A673 (cell line): ENCODE measurements at places on chromosomes 6 and 20.

DNA sequence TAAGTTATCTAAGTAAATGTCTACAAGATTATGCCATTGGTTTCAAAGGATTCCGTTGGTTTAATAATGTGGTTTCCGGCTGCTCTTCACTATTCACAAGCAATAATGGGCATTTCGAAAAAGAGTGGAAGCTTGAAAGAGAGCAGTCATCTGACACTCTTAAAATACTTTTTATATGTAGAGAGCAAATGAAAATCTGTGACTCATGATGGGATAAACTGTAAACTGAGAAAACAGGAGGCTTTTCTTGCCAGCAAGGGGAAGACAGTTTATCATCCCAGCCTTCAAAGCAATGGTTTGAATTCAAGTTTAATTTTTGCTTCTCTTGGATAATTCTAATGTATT lies 145.7 kb downstream of the KHDC1L start:
- DNase-seq, result peak; percentile 76

DNA sequence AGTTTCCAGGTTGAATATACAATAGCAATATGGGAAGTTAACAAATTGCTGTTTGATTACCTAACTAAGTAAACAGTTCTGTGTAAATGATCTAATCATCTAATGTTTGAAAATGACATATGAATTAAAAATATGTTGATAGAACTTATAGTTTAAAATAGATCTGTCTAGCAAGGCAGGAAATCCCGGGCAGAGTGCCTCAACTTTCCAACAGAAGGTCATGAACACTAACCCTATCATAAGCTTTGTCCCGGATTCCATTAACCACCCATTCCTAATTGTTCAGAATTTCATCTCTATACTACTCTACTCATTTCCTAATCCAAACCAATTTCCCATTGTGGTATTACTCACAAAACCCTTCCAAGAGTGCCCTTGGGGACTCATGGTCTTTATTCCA lies 10.2 kb downstream of the TAAR1 start:
- DNase-seq, result no peak

DNA sequence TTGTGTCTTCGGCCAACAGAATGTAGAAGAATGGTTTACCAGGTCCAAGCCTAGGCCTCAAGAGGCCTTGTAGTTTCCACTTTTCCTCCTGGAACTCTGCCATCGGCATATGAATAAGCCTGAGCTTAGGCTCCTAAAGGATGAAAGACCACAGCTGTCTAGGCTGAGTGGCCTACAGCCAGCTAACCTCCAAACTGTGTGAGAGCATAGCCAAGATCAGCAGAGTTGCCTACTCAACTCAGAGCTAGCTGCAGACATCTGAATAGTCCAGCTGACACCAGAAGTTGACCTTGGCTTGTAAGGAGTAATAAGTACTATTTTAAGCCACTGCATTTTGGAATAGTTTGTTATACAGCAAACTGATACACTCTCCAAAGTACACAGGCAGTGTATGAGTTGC lies 52.6 kb upstream of the SMIM29 start:
- DNase-seq, result peak; percentile 15

DNA sequence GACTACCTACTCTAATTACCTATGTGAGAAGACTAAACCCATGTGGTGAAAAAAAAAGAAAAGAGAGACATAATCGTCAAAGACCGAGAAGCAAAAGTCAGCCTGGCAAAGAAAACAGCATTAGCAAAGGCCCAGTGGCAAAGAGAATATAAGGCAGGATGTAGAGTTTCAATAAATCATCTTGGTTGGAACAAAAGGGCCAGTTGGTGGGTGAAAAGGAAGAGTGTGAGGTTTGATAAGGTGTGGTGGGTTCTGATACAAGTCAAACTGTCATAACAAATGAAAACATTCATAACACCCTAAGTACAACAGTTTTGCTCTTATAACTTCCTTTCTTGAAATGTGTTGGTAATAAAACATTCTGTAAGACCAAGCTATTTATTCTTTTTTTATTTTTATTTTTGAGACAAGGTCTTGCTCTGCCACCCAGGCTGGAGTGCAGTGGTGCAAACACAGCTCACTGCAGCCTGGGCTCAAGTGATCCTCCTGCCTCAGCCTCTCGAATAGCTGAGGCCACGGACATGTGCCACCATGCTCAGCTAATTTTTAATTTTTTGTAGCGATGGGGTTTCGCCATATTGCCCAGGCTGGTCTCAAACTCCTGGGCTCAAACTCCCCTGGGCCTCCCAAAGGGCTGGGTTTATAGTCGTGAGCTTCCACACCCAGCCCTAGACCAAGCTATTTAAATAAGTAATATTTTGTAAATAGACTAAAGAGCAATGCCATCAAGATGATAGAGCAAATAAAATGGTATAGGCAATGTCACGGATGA lies 18.9 kb upstream of the GTF3C6 start:
- no peak for DNase-seq

DNA sequence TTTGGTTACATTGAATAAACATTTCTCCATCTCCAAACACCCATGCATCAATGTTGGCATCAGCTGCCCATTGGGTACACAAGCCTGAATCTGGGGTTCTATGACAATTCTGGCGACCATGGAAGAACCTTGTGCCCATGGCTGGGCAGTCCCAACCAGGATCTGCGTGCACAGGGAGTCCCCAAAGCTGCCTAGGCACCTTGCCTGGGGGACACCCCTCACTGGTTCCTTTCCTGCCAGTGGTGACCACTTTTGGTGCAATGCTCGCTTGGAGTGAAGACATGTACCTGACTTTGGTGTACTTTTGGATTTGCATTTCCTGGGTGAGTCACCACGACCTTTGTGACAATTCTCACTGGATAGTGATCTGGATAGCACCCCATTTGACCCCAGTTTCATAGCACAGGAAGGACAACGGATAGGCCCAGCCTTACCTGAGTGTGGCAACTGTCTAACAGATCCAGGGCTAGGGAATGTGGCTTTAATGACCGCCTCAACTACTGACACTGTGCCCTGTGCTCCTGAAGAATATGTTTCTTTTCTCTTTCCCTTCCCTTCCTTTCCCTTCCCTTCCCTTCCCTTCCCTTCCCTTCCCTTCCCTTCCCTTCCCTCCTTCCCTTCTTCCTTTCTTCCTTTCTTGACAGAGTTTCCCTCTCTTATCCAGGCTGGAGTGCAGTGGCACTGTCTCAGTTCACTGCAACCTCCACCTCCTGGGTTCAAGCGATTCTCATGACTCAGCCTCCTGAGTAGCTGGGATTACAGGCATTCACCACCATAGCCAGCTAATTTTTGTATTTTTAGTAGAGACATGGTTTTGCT lies 7.1 kb downstream of the SPINT3 start:
- no peak for DNase-seq

DNA sequence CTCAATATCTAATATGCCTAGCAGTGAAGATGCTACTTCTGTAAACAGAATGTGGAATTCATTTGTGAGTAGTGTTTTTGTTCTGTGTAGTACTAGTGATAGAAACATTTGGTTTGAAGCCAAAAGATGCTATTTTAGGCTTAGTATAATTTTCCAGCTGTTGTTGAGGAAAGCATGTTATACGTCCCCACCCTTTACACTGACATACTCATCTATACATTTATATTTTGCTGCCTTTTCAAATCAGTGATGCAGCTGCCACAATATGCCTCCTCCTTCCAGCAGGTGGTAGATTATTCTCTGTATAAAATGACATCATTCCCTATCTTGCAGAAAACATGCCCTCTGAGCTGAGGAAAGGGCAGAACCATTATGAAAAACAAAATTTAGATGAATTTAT lies 1217.6 kb upstream of the GJE1 start:
- peak; percentile 37 for DNase-seq

- DNase-seq, result no peak
Observed at GRCh38 chr6:167235005-167235404, 56.1 kb upstream of the UNC93A start.

- no peak for DNase-seq
Observed at GRCh38 chr20:214383-214782, 12.7 kb upstream of the DEFB129 start.

- peak; percentile 45 for DNase-seq
Observed at GRCh38 chr6:159973951-159974350, 5.1 kb downstream of the IGF2R start.

- peak; percentile 2 for DNase-seq
Observed at GRCh38 chr6:112116221-112116620, 28.8 kb downstream of the FAM229B start.

GRCh38 chr6:66230591-66230990 lies 523.6 kb upstream of the EYS start:
- DNase-seq, result no peak

GRCh38 chr6:30493643-30494250 lies 4.4 kb downstream of the HLA-E start:
- DNase-seq, result peak; percentile 15

- no peak for DNase-seq
Observed at GRCh38 chr6:10514049-10514780, 6.9 kb upstream of the GCNT2 start.

- DNase-seq, result no peak
Observed at GRCh38 chr6:78850621-78851020, 16.7 kb upstream of the IRAK1BP1 start.

DNA sequence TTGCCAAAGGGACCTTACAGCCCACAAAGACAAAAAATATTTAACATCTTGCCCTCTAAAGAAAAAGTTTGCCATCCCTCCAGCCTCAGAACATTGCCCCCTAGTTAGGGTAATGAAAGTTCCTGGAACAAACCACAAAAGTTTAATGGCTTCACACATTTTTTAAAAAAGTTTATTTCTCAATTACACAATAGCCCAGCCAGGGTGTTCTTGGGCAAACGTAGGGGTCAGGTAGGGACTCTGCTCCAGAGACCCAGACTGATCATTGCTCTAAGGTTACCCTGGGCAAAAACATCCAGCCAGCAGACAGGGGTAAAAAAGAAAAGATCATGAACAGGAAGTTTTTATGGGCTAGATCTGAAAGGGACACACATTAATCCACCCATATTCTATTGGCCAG lies 4.5 kb upstream of the ISM1 start:
- no peak for DNase-seq

DNA sequence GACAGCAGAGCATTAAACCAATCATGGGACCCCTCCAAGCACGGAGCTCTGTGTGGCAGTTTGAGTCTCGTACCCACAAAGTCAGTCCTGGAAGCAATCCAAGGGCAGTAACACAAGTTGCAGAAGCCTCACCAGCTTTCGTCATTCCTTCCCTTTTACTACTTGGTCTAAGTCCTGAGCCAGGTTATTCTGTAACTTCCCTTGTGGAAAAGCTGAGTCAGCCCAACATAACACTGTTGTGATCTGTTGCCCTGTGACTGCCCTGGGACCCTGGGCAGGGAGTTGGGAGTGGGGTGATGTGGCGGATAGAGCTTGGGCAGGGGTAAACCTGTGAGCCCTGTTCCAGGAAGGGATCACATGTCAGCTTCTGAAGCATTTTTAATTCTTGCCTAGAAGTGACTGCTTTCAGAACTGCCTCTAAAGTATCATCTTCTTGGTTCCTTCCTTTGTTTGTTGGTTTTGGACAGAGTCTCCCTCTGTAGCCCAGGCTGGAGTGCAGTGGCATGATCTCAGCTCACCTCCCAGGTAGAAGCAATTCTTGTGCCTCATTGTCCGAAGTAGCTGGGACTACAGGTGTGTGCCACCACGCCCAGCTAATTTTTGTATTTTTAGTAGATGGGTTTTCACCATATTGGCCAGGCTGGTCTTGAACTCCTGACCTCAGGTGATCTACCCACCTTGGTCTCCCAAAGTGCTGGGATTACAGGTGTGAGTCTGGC lies 183.7 kb upstream of the JAG1 start:
- no peak for DNase-seq

DNA sequence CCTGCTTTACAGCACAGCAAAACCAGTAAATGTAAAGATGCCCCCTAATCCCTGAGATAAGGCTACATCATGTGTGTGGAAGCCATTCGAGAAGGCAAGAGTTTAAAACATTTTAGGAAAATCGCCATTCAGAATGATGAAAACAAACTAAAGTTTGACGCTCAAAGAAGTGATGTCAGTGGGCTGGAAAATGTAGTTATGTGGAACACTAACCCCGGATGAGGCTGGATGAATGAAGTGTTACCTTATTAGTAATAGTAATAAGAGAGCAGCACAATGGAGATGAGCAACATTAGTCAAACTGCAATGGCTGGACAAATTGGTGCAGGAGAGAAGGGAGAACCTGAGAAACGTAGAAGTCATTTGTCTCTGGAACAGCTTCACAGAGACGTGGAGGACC lies 130.7 kb upstream of the ARID1B start:
- DNase-seq, result no peak

GRCh38 chr6:80550748-80551147 lies 444.3 kb downstream of the BCKDHB start:
- DNase-seq, result no peak

DNA sequence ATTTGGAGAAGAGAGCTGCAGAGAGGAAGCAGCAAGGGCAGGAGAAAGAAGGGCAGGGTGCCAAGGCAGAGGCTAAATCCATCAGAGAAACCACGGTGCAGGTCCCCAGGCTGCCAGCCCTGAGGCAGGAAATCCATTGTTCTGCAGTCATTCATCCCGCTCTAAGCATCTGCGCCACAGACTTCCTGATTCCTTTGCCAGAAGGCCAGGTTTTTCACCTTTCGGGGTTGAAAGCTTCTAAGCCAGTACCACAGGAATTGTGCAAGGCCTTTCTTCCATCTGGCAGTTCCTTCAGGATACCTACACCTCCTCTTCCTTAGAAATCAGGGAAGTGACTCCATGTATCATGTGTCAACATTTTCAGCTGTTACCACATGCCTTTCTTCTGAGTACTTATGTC lies 45.6 kb downstream of the ADGRF5 start:
- DNase-seq, result peak; percentile 13

- DNase-seq, result no peak
Observed at GRCh38 chr20:59177266-59178250, 13.9 kb downstream of the ZNF831 start.
